Inflammatory macrophage treated with lipopolysaccharide for 1 hour (primary cell): ENCODE measurements at places on chromosomes 11 and 22.

DNA sequence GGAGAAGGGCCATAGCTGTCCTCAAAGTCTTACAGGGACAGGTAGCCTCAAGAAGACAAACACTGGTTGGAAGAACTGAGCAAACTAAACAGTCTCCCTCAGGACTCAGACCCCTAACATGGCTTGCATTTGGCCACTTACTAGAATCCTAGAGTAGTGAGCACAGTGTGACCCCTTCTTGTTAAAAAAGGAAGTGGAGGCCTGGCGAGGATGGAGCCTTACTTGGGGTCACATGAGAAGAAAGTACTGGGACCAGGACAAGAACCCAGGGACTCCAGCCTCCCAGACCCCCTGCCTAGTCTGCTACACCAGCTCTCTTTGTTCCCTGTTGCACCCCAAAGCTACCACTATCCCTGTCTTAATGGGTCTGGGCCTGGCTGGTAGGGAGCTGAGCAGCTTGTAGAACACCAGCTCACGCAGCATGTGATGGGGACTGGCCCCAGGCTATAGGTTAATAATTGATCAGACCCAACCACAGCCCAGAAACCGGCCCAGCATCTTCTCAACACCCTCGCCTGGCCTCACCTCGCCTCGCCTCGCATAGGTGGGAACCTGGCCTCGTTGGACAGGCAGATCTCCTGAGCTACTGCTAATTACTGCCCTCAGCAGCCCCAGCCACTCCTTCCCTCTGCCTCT, 17.6 kb downstream of the DGAT2 start:
- no peak for DNase-seq

GRCh38 chr11:79937676-79938334, 497.0 kb upstream of the TENM4 start:
- no peak for DNase-seq

DNA sequence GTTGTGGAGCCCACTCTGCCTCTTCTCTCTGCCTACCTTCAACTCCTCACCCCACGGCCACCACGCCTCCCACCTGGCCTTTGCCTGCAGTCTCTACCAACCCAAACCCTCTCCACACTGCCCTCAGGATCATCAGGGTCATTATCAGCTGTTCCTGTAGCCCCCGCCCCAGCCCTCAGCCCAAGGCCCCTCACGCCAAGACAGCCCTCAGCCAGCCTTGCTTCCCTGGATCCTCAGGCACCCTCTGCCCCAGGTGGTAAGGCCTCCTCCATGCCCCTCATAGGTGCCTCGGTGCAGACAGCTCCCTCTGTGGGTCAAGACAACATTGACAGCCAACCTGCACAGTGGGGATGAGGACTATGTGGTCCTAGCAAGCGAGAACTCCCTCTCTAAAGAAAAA, 1.7 kb downstream of the SBF1 start:
- DNase-seq = no peak

GRCh38 chr11:117796872-117797529, at the start of gene DSCAML1:
Gene DSCAML1 (minus strand): TSS chr11:117797216. CDS start chr11:117797079, 137 bp downstream.
- DNase-seq = no peak

GRCh38 chr11:126573325-126573978, 218.0 kb downstream of the ST3GAL4 start:
- no peak for DNase-seq

DNA sequence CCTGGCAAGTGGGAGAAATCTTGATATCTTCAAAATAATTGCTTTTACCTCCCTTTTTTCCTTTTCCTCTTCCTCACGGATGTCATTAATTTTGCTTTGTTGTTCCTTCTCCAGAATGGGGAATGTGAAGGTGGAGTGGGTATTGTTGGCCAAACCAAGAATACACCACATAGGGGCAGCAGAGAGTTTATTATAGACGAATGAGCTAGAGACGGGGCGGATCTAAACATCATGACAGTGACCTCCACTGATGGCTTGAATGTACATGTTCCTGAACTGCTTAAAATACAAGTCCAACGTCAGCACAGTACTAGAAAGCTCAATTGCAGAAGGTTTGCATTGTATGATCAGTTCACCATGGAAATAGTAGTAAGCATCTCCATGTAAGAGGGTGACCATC, 122.3 kb upstream of the SNX19 start:
- DNase-seq = no peak

GRCh38 chr11:33909552-33909951, 17.7 kb upstream of the LMO2 start:
- DNase-seq = no peak

- DNase-seq = no peak
Observed at GRCh38 chr11:134521452-134522289, 109.6 kb upstream of the B3GAT1 start.

DNA sequence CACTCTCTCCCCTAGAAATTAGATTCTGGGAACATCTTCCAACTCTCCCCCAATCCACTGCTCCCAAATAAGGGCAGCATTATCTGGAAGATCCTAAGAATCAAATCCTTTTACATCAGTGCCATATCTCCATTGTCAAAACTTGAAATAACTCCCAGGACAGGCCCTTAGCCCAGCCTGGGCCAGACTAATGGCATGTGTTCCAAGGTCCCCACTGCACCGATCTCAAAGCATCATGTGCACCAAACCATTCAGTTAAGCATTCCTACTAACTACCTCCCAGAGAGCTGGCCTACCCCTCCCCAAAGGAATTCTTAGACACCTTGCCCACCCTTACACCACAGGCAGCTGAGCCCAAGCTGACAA, 44.2 kb upstream of the POU2AF1 start:
- DNase-seq = no peak
